ENCODE measurements at places on chromosomes 12 and 14.

DNA sequence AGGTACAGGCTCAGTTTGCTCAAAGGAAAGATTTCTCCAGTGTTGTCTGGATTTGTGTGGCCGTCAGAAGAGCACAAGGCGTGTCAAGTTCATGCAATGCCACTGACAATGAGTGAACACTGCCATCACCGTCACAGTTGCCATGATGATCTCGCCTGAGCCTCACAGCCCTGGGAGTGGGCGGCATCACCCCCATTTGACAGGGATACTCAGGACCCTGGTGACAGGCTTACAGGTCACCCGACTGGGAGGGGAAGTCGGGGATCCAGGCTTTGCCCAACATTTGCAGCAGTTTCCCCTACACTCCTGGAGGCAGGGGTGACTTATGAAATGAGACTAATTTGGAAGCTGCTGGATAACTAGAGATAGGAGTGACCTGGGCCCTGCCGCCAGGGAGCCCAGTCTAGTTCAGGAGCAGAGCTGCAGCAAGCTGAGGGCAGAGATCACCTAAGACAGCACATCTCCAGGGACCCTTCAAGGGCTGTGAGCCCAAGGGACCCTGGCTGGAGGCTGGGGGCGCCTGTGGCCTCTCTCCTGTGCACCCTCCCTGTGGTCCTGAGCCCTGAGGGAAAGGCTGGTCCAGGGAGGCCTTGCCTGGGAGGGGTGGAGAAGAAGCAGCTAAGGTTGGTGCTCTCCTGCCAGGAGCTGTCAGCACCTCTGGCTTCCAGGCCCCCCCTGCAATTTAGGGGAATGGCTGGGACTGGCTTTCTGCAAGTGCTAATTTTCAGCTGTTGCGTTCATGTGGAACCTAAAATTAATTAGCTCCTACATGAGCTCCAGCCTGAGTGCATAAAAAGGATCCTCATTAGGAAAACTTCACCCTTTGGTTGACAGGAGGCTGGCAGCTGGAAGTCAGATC is 32.4 kb upstream of the BEGAIN start:
- no peak for DNase-seq

GRCh38 chr12:31521964-31522363 is 69.0 kb downstream of the DENND5B start:
- no peak for DNase-seq

DNA sequence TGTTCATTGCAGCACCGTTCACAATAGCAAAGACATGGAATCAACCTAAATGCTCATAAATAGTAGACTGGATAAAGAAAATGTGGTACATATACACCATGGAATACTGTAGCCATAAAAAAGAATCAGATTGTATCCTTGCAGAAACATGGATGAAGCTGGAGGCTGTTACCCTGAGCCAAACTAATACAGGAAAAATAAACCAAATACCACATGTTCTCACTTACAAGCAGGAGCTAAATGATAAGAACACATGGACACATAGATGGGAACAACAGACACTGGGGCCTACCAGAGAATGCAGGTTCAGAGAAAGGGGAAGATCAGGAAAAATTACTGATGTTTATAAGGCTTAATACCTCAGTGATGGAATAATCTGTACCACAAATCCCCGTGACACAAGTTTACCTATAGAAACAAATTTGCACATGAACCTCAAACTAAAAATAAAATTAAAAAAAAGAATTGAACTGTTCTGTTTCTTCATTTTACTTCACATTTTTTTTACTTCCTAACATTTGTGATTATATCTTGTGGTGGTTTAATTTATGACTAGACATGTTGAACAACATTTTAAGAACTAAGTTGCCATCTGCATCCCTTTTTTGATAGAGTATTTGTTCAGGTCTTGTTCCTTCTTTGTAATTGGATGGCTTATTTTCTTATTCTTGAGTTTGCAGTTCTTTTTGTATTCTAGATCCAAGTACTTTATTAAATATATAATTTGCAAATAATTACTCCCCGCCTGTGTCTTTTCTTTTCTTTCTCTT is 835.2 kb downstream of the FSCB start:
- no peak for DNase-seq

- DNase-seq, result no peak
Measured at GRCh38 chr12:18130851-18131250, 40.9 kb upstream of the RERGL start.

DNA sequence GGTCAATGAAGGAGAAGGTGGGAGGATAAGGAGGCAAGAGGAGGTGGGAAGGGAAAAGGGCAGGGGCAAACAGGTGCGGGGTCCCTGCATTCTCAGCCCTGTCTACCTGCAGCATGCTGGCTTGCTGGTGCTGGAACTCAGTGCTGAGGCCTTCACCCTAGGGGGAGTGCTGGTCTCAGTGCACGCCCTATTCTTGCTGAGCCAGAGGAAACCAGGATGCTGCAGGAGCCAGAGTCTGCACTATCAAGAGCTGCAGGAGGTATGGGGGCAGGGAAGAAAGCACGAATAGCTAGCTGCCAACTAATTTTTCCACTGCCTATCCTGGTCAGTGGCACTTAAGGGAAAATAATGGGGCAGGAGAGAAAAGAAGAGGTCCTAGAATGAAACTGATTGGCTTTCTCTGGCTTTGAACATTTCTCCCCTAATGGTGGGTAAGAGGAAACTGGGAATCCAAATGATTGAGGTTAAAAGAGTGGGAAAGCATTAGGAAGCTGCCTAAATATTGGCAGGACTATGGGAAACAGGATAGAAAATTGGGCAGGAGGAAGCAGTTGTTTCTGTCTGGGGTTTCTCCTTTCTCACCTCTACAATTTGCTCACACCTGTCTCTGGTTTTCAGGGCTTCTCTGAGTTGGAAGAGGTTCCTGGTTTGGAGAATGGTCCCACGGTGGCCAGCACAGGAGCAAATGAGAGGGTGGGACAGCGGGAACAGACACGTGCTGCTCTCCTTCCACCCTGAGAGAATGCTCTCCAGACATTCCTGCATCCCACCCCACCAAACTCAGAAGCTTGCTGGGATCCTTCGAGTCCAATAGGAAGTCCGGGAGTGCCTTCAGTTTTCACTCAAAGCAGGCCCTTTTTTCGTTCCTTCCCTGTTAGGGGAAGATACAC is 1.9 kb downstream of the TMEM253 start:
- no peak for DNase-seq

GRCh38 chr14:93838238-93838637 is 50.0 kb upstream of the PRIMA1 start:
- no peak for DNase-seq

GRCh38 chr14:37903343-37904191 is 304.1 kb upstream of the SSTR1 start:
- DNase-seq, result no peak

GRCh38 chr12:124747426-124748161 is 116.1 kb downstream of the SCARB1 start:
- no peak for DNase-seq

- DNase-seq, result no peak
Measured at GRCh38 chr14:91351512-91351862, 66.1 kb downstream of the CCDC88C start.

- no peak for DNase-seq
Measured at GRCh38 chr14:99484106-99484505, 2.9 kb downstream of the CCNK start.

DNA sequence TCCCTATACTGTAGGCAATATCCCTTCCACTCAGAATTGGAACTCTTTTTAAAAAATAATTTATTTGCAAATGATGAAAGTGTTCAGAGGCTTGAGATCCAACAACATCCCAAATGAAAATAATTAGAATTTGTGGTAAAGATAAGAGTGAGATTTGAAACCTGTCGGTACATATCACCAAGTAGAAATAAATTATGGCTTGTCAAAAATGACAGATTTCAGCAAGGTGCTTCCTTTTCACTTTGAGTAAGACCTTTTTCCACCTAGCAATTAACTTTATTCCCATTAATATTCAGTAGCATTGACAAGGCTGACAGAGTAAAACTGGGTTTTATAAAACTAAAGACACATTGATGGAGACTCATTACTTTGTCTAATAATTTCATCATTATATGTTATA is 107.7 kb upstream of the PRKD1 start:
- DNase-seq, result no peak

DNA sequence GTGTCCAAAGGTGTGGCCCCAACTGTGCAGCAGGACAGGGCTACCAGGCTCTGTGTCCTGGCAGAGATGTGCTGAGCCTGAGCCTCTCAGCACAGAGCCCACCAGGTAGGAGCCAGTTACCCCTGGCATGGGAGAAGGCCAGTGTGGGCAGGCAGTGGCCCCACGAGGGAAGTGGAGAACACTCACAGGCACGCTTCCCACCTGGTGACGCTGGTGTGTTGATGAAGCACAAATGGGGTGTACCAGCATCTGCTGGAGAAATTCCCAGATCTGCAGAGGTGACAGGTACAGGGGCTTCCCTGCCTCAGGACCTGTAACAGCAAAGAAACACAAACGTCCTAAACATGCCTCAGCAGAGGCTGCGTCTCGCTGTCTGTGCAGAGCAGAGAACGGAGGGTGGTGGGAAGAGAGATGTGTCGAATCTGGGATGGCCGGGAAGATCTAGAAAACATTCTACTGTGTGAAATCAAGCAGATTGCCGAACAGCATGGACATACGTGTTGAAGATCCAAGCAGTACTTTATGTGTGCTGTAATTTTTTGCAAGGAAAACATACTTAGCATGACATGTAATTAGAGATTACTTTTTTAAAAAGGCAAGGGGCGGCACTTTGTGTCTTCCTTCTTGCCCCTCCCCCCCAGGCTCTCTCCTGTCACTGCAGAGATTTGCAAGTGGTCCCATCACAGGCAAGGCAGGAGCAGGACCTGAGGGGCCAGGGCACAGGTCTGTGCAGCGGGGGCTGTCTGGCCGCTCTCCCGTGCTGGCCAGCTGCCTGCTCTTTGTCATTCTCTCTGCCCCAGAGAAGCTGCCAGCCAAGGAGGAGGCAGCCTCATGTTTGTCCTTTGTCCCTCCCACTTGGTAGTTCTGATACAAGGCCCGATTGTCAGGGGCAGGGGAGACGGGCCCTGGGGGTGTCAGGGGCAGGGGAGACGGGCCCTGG is 17.3 kb downstream of the HIP1R start:
- no peak for DNase-seq

DNA sequence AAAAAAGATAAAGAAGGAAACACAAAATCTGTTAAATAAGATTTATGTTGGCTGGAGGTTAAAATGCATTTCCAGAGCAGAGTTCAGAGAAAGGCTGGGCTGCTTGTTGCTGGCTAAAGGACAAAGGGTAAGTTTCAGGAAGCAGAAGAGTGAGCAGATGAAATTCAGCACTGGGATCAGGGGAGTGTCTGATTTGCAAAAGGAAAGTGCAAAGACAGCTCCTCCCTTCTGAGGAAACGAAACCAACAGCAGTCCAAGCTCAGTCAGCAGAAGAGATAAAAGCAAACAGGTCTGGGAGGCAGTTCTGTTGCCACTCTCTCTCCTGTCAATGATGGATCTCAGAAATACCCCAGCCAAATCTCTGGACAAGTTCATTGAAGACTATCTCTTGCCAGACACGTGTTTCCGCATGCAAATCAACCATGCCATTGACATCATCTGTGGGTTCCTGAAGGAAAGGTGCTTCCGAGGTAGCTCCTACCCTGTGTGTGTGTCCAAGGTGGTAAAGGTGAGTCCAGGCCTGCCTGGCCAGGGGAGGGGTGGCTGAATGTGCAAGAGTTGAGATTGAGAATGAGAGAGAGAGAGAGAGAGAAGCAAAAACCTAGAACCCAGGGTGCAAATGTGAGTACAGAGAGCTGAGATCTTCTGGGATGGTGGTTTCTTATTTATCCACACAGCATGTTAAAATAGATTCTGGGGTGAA is at the start of gene OAS1:
Gene OAS1 (plus strand): TSS at position 251 of the 703 bp plus-strand sequence. CDS start 78 bp downstream, at position 329.
- no peak for DNase-seq

DNA sequence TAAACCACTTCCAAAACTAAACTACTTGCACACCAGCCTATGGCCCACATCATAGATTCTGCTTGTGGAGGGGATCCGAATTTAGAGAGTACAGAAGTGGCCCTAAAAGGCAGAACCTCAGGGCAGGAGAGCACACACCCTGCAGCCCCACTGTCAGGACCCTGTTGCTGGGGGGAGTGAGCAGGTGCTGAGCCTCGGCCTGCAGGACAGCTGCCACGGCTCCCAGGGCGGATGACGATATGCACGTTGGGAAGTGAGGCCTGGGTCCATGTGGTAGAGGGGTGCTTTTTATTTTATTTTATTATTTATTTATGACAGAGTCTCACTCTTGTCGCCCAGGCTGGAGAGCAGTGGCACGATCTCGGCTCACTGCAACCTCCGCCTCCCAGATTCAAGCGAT is 73.5 kb downstream of the TNFAIP2 start:
- DNase-seq, result peak; percentile 33

- no peak for DNase-seq
Measured at GRCh38 chr14:93701562-93701961, 86.7 kb downstream of the PRIMA1 start.

- DNase-seq, result no peak
Measured at GRCh38 chr12:65699251-65699650, 125.0 kb upstream of the HMGA2 start.

DNA sequence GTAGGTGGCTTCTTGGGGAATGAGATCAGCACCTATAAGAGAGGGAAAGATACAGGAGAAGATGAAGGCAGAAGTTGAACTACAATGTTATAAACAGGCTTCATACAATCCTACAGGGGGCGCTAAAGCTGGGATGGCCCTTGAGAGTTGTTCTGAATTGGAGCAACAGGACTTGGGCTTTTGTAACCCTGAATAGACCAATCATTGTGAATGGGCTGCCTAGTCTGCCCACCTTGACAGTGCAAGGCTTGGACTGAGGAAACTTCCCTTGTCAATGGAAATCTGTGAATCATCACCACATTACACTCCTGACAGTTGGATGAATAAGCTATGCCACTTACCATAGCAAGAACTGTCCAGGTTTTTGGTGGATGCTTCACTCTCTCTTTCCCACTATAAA is 306.1 kb downstream of the KCNC2 start:
- DNase-seq, result no peak

GRCh38 chr12:23376238-23376637 is 573.2 kb downstream of the SOX5 start:
- no peak for DNase-seq

DNA sequence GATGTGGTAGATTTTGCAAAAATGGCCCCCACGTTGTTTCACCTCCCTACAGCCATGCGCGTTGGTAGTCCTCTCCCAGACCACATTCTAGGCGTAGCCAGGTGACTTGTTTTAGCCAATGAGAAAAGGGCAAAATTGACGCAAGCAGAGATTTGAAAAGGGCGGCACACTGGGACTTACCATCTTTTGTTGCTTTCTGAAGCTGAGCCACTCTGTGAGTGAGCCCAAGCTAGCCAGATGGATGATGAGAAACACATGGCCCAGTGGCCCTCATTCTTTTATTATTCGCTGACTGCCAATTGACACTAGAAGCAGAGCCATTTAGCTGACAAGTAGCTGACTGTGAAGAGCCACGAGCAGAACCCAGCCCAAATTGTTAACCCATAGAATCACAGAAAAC is 142.0 kb upstream of the GZMB start:
- no peak for DNase-seq

GRCh38 chr12:40226705-40227104 is 1.9 kb downstream of the LRRK2 start:
- DNase-seq, result peak; percentile 59

GRCh38 chr14:63287666-63288483 is 30.9 kb downstream of the GPHB5 start:
- no peak for DNase-seq

GRCh38 chr12:107843351-107844311 is 69.1 kb downstream of the ASCL4 start:
- DNase-seq, result no peak

All from ascending aorta (tissue), 2 donors.